Spinal cord (tissue), 10 donors: ENCODE measurements at places on chromosomes 5 and 9.

- no peak for DNase-seq
These were observed 26.6 kb downstream of the COL23A1 start for GRCh38 chr5:178563621-178564020.

DNA sequence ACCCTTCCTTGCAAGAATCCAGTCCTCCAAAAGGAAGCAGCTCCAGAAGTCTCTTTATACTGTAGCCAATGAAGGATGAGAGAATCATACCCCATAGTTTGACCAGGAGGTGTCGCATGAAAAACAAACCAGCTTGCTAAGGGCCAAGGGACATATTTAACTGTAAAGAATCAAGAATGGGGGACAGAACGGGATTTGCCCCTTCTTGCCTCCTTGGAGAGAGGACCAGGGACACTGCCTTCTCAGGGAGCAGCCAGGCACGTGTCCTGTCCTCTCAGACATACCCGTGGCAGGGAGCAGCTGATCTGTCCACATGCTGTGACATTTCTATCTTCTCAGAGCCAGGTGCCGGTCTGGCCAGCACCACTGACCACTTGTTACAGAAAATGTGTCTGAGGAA is 11.7 kb downstream of the PRUNE2 start:
- DNase-seq = no peak

DNA sequence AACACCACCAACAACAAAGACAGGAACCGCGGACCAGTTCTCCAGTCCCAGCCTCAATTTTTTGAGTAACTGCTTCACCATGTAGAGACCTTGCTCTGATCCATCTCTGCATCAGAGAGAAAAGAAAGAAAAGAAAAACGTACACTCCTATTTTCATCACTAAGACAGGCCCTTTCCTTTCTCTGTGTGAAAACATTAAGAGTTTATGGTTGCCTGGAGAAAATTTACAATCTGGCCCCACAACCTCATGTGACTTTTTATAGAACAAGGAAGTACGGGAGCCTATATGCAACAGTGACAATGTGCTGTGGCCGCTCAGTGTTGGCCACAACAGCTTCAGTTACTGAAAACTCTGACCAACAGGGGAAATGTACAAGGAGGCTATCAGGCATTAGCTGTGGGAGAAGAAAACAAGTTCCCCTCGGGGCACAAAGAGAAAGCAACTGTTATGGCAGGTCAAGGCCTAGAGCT is 272.9 kb upstream of the PTGER4 start:
- DNase-seq = no peak

DNA sequence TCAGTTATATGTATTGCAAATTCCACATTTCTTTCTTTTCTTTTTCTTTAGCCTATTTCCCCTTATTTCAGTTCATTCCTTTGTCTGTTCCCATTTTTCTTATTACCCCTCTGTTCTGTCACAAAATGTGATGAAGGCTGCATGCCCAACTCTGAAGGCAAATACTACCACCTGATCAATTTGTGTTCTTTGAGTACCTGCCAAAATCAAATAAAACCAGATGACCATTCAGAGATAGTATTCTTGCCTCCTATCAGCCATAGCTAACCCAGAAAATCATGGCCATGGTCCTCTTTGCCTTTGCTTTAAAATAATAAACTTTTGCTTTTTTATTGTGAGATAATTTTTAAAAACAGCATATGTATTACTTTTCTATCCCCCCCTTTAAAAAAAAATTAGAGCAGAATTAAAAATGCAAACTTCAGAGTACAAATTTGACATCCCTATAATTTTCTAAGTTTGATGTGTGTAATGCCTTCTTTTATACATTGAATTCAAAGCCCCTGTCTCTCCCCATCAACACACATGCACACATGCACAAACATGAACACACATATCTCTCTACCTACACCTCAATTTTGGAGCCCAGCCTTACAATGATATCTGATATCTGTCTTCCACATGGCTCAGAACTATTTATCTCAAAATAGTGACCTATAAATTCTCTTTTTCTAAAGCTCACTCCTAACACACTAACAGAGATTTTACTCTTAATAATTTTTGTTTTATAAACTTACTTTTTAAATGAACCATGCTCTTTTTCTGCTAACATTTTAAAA is 3.5 kb downstream of the RFESD start:
- no peak for DNase-seq

DNA sequence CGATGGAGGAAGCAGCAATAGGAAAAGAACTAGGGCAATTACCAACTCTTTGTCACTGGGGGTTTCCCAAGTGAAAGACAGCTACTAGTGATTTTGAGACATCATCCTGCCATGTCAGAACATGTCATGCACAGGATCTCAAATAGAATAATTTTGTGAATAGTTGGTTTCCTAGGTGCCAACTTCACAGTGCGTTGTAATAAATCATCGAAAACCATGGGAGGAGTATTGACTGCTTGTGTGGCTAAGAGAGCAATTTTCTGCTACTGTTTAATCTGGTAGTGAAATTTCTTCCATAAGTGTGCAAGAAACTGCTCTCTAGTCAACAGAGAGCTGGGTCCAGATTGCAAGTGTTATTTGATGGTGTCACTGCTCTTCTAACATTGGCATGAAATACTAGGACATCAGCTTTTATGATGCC is 168.6 kb downstream of the NNT start:
- DNase-seq = no peak

GRCh38 chr5:107242411-107243219 is 428.1 kb downstream of the EFNA5 start:
- no peak for DNase-seq

DNA sequence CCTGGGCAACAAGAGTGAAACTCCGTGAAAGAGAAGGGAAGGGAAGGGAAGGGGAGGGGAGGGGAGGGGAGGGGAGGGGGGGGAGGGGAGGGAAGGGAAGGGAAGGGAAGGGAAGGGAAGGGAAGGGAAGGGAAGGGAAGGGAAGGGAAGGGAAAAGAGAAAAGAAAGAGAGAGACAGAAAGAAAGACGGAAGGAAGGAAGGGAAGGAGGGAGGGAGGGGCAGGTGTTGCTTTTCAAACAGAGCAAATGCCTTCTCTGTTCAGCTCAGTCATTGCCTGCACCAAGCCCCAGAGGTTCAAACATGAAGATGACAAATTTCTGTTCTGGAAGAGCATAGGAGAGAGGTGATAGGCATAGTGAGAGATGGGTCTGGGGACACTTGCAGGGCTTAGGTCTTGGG is 330.0 kb downstream of the DRD1 start:
- DNase-seq = no peak

DNA sequence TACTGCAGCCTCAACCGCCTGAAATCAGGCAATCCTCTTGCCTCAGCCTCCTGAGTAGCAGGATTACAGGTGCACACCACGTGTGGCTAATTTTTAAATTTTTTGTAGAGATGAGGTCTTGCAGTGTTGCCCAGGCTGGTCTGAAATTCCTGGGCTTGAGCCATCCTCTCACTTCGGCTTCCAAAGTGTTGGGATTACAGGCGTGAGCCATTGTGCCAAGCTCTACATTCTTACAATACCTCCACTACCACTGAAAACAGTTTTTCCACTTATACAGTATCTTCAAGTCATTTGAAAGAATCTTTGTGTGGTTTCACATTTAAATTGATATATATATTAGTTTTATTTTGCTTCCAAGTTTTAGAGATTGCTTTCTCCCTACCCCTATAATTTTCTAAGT is 42.6 kb downstream of the LARP1 start:
- no peak for DNase-seq

- peak; percentile 61 for DNase-seq
These were observed 4.1 kb downstream of the SAXO1 start for GRCh38 chr9:19028835-19029451.

DNA sequence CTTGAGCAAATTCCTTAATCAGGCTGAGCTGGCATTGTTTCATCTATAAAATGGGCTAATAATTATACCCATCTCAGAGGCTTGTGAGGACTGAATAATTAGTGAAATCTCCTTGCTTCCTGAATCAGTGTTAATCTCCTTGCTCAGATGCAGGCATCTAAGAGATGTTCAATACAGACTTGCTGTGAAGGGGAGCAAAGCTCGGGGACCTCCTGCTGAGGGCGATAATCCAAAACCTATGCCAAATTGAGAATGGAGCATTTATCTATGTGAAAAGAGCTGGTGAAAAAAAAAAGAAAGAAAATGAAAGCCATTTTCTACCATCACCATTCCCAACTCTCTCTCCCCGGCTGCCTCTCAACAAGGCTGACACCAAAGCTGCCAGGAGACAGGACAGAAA is 37.3 kb downstream of the ADRA1B start:
- DNase-seq = no peak

DNA sequence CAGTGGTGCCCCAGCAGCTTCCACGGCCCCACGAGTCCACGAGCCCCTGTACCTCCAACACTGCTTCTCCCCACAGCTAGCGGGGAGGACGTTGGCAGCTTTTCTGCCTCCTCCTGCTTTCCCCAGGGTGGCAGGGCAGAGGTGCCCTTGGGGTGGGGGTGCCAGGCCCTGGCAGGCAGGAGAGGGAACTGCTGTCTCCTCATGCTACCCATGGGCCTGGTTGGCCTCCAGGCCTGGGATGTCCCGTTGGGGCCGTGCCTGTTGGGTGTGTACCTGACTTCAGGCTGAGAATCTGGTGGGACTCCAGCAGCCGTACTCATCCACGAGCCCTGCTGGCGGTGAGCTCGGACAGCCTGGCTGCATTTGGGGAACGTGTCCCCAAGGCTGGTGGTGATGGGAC is 27.3 kb downstream of the RXRA start:
- no peak for DNase-seq

- DNase-seq = no peak
These were observed 390.4 kb downstream of the TLE4 start for GRCh38 chr9:79962150-79962549.

GRCh38 chr5:120254385-120254784 is 209.7 kb upstream of the PRR16 start:
- DNase-seq = no peak

DNA sequence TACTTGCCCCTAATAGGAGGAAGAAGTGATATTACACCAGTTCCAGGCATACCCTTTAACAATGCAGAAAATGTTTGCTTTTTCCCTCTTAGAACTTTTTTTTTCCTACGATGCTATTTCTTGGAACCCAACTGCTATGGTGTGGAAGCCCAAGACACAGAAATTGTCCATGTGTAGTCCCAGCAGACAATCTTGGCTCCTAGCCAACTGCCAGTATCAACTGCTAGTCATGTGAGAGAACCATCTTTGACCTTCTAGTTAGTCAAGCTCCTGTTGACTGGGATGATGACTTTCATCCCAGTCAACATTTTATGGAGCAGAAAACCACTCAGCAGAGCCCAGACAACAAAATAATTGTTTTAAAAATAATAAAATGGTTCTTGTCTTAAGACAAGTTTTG is 532.4 kb downstream of the TLR4 start:
- DNase-seq = no peak

- DNase-seq = no peak
These were observed 232.1 kb downstream of the ENC1 start for GRCh38 chr5:74408150-74409043.

DNA sequence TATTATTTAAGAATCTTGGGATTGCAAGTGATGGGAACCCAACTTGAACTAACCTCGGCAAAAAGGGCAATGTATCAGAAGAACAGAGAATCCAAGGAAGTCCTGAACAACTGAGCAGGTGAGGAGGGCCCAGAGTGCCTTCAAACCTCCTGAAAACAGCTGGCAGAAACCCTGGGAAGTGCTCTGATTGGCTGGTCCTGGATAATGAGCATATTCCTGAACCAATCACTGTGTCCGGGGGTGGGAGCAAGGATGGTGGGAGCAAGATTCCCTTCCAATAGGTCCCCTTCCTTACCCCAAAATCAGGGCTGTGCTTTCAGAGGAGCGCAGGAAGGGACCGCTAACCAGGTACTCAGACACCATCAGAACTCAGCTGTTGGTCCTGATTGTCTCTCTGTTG is 31.9 kb upstream of the TBC1D2 start:
- DNase-seq = no peak

DNA sequence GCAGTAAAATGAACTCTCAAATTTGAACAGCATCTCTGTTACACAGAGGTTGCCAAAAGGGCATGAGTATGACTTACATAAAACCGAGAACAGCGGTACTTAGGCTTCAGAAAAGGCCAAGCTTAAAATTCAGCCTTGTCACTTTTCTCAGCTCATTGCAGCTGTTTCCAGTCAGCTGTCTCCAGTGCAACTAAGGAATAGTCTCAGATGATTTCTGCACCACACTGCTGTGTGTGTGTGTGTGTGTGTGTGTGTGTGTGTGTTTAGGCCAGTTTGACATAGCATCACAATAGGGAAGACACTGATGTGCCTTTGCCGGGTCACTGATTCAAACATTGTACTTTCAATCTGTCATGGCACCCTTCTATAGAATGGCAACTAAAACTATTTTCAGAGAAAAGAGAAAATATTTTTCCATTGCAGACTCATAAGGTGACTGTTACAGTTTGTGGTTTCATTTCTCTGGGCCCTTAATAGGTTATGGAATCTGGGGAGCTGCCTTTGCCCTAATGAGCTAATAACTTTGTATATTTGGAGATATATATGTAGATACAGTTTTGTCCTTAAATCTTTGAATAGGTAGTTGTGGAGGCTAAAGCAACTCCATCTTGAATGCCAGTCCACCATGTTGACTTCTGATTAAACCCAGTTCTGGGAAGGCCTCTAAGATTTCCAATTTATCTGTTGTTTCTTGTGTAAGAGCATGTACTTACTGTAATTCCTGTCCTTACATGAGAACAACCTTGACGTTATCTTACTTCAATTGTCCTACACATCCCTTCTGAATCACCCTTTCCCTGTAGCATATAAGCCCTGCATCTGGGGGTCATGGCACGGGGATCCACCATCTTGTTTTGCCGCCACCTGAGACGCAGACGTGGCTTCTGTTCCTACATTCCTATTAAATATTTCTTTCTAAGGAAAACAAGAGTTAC is 4.5 kb downstream of the LSM11 start:
- DNase-seq = no peak

DNA sequence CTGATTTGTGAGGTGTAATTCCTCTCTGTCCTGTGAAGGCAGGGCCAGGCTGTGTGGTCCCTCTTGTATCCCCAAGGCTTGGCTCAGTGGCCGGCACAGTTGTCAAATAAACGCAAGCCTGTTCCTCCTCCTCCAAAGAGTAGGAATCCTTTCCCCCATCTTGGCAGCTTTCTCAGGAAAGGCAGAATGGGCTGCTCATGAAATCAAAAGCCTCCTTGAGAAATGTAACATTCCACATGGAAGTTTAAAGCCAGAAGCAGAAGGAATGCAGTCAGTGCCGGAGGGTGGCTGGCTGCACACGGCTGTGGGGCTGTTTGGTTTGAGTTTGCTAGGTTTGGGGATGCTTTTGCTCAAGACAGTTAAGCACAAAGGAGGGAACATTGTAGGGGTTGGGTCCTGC is 34.5 kb upstream of the MED10 start:
- DNase-seq = no peak

- no peak for DNase-seq
These were observed 104.6 kb downstream of the PRR16 start for GRCh38 chr5:120568711-120569110.

GRCh38 chr9:92706218-92706940 is 36.4 kb upstream of the IPPK start:
- DNase-seq = no peak

- peak; percentile 46 for DNase-seq
These were observed 92.6 kb downstream of the SH3TC2 start for GRCh38 chr5:148970228-148970627.
